ENCODE measurements at places on chromosomes 3 and 15. TPM values are rescaled to one million over a fixed set of nuclear protein-coding genes. Genes with fewer than 3 reads are reported as not detected.

The SHC4 gene
- total RNA-seq: 10.9 TPM

The GALNT15 gene
- total RNA-seq: 0.09 TPM

The CD86 gene
- total RNA-seq: not detected

The FGF12 gene
- 1.5 TPM for total RNA-seq

The EFCAB12 gene
- not detected for total RNA-seq

The CMTM8 gene
- total RNA-seq: 4.9 TPM

The NMNAT3 gene
- 2.1 TPM for total RNA-seq

The ADAMTS9 gene
- 7.6 TPM for total RNA-seq

The SERPINI2 gene
- total RNA-seq: not detected

The VWA5B2 gene
- total RNA-seq: not detected

The LYZL4 gene
- total RNA-seq: not detected

The NEK10 gene
- total RNA-seq: 1.4 TPM

The CCDC39 gene
- not detected for total RNA-seq

The FANCD2 gene
- 18.2 TPM for total RNA-seq

The SYNM gene
- 15.1 TPM for total RNA-seq

The GP9 gene
- total RNA-seq: not detected

The CCDC54 gene
- total RNA-seq: not detected

The C3orf22 gene
- total RNA-seq: not detected

The OR4F15 gene
- total RNA-seq: not detected

The ZWILCH gene
- 23.3 TPM for total RNA-seq

The MAGI1 gene
- 1.7 TPM for total RNA-seq

The SLC27A2 gene
- total RNA-seq: 18.7 TPM

The CCDC80 gene
- 6.4 TPM for total RNA-seq

The RABL3 gene
- 21.2 TPM for total RNA-seq

The DTX3L gene
- total RNA-seq: 12.8 TPM

The C2CD4A gene
- 0.63 TPM for total RNA-seq

The CALML4 gene
- total RNA-seq: 5.8 TPM

The HYAL1 gene
- 6.2 TPM for total RNA-seq

The TEX55 gene
- total RNA-seq: not detected

The CAMKV gene
- total RNA-seq: not detected

The OR5K2 gene
- total RNA-seq: not detected

The SLC2A2 gene
- not detected for total RNA-seq

The FBXO40 gene
- total RNA-seq: not detected

The NRG4 gene
- total RNA-seq: 19.5 TPM

The ALCAM gene
- total RNA-seq: 73.9 TPM

The GNB4 gene
- total RNA-seq: 21.6 TPM

The ZNF774 gene
- 0.69 TPM for total RNA-seq

The FBXW12 gene
- total RNA-seq: not detected

The MEX3B gene
- 3.6 TPM for total RNA-seq

The BLOC1S6 gene
- 57.4 TPM for total RNA-seq

The ITIH1 gene
- total RNA-seq: not detected

The SHISA5 gene
- total RNA-seq: 124 TPM

The CD200R1 gene
- total RNA-seq: 0.09 TPM

The MYEF2 gene
- total RNA-seq: 11.5 TPM

The USP19 gene
- total RNA-seq: 33.5 TPM

The ANKRD34C gene
- not detected for total RNA-seq

The POLQ gene
- total RNA-seq: 4.0 TPM

The TM4SF4 gene
- total RNA-seq: not detected

The SSUH2 gene
- 0.27 TPM for total RNA-seq

The ALS2CL gene
- total RNA-seq: 2.9 TPM

The DUOXA2 gene
- not detected for total RNA-seq

The ALDH1A3 gene
- 1.9 TPM for total RNA-seq

The CATSPER2 gene
- total RNA-seq: 1.5 TPM

Measured in NCI-H460 (cell line).